NCI-H510A (cell line): ENCODE measurements at places on chromosomes 2 and 18.

- DNase-seq = no peak
Observed at GRCh38 chr18:31154181-31154580, 8.5 kb downstream of the DSC1 start.

- DNase-seq = no peak
Observed at GRCh38 chr2:123047186-123047585, 977.9 kb upstream of the CNTNAP5 start.

GRCh38 chr2:180158961-180159360, 151.9 kb upstream of the CWC22 start:
- no peak for DNase-seq

DNA sequence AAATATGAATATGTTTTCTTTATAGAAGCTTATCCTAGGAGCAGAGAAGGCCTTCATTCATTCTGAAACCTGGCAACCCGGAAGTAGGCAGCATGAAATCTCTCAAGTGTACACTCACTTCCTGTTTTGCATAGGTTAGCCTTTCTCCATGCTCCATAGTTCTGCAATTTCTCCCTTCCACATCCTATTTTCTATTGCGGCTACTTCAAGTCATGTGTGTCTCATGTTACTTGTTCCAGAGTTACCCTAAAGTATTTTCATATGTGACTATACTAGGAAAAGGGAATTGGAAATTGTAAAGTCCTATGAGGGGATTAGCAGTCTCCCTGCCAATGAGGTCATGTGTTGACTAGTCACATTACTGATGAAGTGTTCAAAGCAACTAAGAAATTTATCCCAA, 320.6 kb downstream of the NCKAP5 start:
- no peak for DNase-seq

DNA sequence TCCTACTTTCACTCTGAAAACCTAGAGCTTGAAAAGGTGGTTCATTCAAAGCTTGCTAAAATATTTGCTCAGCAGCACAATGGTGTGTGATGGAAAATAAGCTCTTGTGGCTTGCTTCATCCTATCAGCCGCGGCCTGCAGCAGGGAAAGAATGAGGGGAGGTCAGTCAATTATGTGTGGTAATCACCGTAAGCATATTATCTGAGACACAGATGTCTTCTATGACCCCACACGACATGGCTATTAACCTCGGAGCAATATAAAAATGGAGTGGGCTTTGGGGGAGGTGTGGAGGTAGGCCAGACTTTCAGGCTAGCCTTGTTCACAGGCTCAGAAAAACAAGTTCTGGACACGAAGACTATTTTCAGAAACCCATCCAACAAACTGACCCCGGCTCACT, 98.4 kb upstream of the SIX3 start:
- no peak for DNase-seq

DNA sequence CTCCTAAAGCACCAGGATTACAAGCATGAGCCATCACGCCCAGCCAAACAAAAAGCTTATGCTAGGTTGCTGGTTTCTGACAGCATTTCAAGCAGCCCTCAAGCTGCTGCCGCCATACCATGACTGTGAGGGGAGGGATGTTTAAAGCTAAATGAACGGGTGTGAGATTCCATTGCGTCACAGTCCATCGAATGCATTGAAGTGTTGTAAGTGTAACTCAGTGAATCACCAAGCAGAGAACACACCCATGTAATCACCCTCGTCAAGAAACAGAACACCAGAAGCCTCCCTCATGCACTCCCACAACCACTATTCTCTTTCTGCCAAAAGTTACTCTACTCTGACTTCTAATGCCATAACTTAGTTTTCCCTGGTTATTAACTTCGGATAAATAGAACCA, 32.8 kb upstream of the MC5R start:
- DNase-seq = no peak

- no peak for DNase-seq
Observed at GRCh38 chr2:239946864-239947728, 78.0 kb downstream of the NDUFA10 start.

DNA sequence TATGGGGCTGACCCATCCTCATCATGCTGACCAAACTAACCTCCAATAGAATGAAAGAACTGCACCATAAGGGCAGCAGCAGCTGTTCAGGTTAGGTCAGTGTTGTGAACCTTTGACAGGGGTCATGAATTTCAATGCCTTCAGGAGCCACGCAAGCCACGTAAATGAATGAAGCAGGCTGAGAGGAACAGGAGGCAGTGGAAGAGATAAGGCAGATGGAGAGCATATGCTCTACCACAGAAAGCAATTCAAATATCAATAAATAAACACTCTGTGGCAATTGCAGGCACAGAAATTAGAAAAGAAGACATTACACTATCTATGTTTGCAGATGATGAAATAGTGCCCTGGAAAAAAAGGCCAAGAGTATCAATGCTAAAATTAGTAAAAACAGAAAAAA, 56.3 kb downstream of the SCG2 start:
- DNase-seq = no peak

DNA sequence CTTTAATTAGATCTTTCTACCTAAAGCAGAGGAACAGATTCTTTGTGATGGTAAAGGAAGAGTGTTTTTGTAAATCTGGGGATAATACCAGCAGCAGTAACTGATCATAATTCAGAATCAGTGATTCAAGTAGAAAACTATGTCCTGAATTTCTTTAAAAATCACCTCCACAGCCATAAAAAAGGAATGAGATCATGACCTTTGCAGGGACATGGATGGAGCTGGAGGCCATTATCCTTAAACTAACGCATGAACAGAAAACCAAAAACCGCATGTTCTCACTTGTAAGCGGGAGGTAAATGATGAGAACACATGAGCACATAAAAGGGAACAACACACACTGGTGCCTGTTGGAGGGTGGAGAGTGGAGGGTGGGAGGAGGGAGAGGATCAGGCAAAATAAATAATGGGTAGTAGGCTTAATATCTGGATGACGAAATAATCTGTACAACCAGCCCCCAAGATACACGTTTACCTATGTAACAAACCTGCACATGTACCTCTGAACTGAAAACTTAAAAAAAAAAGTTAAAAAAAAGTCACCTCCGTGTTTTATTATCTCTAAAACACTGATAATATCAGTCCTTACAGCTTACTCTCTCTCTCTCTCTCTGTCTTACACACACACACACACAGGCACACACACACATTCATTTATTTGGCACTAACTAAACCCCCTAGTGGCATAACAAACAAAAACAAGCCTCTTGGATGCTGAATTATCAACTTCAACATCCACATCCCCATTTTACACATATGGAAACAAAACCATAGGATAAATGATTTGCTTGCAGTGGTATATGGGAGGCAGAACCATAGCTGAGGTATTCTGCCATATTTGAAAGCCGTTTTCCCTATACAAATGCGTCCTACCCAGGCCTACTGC, 1.4 kb downstream of the TM4SF20 start:
- no peak for DNase-seq

DNA sequence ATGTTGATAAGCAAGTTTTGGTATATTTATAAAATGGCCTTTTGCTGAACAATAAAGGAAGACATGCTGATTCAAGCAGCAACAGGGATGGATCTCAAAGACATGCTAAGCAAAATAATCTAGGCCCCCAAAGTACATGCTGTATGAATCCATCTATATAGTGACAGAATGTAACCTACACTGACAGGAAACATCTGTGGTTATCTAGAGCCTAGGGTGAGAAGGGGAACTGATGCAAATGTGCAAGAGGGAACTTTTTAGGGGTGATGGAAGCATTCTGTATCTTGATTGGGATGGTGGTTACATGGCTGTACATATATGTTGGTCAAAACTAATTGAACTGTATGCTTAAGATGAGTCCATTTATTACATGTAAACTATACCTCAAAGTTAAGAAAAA, 24.2 kb downstream of the CNRIP1 start:
- no peak for DNase-seq

DNA sequence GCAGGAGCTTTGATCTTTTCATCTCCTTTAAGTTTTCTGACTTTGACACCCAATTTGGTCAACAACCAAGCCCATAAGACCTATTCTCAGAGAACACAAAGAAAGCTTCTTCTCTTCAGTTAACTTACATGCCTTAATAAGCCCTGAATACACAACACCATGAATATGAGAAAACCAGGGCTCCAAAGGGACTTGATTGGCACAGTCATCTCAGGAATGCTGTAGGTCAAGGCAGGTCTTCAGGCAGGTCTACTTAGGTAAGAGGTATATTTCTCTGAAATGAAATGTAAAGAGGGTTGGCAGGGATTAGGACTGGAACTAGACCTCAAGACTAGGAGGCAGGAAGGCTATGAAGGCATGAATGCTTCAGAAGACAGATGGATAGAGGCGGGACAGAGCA, 24.4 kb upstream of the EIF2AK3 start:
- DNase-seq = no peak

DNA sequence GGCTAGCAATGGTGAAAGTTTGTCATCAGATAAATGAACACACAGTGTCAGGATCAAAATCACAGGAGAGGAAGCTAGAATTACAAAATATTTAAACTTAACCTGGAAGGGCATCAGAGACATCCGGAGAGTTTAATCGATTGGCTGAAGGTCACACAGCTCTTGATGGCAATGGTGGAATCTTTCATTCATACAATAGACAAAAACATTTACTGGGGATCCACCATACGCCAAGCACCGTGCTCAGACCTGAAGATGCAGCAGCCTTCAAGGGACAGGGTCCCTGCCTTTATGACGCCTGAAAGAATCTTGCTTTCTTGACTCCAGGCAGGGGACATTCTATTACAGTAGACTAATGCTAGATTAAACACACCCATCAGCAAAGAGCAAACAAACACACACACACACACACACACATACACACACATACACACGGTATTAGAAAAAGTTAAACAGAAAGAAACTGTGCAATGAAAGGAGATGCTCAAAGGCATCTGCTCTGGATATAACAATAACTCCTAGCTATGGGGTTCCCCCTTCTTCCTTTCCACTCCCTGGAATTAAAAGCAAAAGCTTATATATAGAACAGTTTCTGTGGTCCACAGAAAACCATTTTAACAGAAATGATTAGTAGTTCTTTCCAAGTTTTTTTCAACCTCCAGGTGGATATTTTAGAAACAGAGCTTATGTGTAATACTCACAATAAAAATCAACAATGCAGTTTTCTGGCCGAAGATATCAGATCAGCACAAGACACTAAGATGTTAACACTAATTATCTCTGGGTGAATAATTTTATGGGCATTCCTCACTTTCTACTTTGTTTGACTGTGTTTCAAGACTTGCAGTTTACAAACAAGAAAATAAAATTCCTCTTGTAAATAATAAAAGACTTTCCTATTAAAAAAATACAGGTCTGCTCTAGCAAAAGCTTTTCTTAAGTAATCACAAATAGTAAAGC, 151.7 kb downstream of the ANKRD44 start:
- no peak for DNase-seq
